ENCODE measurements at places on chromosomes 13 and 19.

DNA sequence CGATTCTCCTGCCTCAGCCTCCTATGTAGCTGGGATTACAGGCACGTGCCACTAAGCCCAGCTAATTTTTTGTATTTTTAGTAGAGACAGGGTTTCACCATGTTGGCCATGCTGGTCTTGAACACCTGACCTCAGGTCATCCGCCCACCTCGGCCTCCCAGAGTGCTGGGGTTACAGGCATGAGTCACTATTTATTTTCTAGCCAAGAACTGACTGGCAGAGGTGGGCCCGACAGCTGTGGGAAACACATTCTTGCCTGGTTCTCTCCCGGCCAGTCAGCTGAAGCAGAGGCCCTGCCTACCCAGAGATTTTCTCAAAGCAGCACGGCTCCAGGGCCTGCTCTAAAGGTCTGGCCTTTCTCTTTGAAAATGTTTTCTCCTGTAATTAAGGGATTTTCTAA, 108.0 kb downstream of the KCTD15 start:
- no peak for DNase-seq

GRCh38 chr19:28794301-28794700, 418.6 kb downstream of the UQCRFS1 start:
- DNase-seq, result no peak

DNA sequence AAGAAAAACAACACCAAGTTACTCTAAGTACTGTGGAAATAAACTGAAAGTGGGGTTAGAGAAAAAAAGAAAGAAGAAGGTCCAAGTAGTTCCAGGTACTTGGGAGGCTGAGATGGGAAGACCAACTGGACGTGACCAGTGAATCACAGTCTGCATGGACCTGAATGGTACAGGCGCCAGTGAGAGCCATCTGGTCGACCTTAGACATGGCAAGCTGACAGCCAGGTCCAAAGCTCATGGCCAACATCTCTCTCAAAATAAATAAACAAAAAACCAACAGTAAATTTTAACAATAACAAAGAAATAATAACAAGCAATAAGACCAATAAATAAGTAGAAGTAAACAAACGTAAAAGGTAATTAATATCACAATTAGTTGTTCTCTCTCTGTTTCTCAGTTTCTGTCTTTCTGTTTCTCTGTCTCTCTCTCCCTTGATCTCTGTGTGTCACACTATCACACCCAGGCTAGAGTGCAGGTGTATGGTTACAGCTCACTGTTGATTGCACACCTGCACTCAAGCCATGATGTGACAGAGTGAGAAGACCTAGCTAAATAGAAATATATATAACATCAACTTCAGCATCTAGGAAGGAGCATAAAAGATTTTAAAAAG, 31.6 kb upstream of the ZNF724 start:
- DNase-seq, result no peak

GRCh38 chr19:34066007-34066643, 106.2 kb upstream of the LSM14A start:
- DNase-seq, result no peak

DNA sequence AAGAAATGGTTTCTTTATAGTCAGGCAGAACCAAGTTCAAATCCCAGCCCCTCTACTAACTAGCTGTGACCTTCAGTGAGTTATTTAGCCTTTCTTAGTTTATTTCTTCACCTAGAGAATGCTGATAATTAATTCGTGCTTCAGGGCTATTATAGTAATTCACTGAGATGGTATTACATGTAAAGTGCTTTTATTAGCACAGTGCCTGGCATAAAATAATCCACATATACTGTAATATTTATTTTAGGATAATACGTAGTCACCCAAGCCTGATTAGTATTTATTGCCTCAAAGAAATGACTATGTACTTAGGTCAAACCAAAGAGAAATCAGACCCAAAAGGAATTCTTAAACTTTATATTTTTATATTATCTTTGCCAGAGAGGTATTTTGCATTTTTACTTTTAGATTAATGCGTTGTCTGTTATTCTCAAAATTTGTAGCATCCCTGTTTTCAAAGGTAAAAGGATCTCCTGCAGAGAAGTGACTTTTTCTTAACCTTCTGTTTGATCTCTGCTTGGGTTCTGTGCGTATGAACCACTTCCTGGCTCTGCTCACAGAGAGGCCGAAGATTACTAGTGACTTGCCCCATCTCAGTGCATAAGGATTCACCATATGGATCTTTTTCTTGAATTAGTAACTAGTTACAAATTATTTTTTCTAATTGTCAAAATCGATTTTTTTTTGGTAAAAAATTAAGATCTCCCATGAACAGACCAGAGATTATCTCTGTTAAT, 19.7 kb downstream of the UBAC2 start:
- no peak for DNase-seq
